T-cell (primary cell): ENCODE measurements at places on chromosomes 7 and 10.

DNA sequence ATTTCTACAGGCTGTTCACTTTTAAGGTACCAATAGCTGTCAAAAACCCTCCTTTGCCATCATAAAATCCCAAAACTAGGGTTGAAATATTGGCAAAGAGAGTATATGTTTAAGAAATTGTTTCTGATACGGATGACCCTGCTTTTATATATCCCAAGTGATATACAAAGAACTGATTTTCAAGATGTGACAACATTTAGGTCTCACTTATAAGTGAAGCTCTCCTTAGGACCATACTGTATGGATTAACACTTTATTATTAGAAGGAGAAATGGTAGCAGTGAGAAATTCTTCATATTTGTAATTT is 11.0 kb upstream of the CRPPA start:
- DNase-seq, result no peak

DNA sequence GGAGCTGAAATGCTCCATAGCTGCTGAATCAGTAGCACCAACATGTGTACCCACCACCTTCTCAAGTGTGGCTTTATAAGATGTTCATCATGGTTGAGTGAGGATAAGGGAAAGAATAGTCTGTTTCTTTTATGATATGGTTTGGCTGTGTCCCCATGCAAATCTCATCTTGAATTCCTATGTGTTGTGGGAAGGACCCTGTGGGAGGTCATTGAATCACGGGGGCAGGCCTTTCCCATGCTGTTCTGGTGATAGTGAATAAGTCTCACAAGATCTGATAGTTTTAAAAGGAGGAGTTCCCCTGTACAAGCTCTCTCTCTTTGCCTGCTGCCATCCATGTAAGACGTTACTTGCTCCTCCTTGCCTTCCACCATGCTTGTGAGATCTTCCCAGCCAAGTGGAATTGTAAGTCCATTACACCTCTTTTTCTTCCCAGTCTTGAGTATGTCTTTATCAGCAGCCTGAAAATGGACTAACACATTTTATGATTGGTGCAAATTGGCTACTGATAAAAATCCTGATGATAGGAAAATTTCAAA is 799.9 kb downstream of the TNS3 start:
- no peak for DNase-seq

- DNase-seq, result no peak
Measured at GRCh38 chr7:127943541-127944521, 87.4 kb downstream of the LRRC4 start.

- no peak for DNase-seq
Measured at GRCh38 chr7:2507917-2508306, 11.7 kb upstream of the LFNG start.

GRCh38 chr7:66296557-66296956 is 91.4 kb downstream of the TPST1 start:
- no peak for DNase-seq
